ENCODE measurements at places on chromosomes 5 and 9.
A peak's percentile ranks its signal among the peaks of the same experiment; 100 is the strongest.

- DNase-seq: no peak
These were observed 58.2 kb downstream of the RFK start for GRCh38 chr9:76336027-76336426.

DNA sequence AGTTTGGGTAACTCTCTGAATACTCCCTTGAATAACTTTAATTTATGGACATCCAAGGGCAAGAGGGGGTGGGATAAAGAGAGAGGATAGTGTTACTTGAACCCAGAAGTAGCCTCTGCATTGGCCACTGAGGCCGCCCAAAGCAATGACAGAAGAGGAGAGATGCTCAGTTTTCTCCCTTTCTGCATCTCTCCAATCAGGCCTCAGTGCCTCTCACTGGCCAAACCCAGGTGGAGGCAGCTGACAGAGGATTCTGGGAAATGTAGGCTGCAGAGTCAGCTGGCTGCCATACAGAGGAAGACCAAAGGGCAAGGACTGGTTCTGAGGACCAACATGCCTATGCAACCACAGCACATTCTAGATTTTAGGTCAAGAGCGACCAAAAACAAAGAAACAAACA is 719.4 kb downstream of the MAT2B start:
- DNase-seq: no peak

GRCh38 chr9:94829380-94830070 is 103.0 kb downstream of the AOPEP start:
- DNase-seq: no peak

DNA sequence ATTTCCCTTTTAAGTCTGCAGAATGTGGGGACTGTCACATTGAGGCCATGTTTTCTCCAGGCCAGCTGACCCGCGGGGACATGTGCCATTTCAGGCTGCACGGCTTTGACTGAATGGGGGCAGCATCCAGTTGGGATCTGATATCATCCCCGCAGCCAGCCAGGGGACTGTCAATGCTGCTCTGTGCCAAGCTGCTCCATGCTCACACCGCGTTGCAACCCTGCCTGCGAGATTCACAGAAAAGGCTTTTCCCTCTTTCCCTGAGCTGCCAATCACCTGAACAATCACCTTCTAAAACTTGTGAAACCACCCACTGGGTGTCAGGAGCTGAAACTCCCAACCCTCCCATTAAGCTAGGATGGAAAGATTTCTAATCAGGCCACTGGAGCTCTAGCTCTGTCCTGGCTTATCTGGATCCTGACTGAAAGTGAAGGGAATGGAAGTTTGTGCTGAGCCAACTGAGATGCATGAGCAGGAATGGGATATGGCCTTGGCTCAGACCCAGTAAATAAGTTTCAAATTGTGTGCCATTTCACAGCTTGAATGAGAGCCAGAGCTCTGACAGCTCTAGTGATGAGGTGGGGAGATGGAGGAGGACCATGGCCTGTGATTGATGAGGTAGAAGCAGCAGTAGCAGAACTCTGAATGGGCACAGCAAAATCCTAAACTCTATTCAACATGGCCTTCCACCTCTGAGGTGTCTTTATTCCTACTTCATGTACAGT is 34.5 kb upstream of the ZNF366 start:
- no peak for DNase-seq

GRCh38 chr9:132078699-132079356 is 839 bp downstream of the MED27 start:
- DNase-seq: peak; percentile 22

- no peak for DNase-seq
These were observed 131.3 kb upstream of the CCDC180 start for GRCh38 chr9:97176206-97176605.

GRCh38 chr9:90698871-90699440 is 56.3 kb upstream of the DIRAS2 start:
- DNase-seq: no peak

DNA sequence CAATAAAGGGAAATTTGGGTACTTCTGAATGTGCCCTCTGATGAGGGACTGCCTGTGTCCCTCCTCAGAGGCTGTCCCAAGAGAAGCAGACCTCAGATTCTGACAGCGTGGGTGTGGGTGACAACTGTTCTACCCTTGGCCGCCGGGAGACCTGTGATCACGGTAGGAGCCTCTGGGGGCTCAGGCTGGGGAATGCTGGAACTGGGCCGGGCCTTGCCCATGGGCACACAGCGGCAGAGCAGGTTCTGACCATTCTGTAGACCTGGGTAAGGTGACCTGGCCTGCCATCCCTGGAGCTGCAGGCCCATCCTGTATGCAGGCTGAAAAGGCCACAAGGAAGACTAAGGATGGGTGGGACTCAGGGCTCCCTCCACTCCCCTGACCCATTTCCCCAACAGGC is 29.5 kb upstream of the GRPEL2 start:
- DNase-seq: no peak

DNA sequence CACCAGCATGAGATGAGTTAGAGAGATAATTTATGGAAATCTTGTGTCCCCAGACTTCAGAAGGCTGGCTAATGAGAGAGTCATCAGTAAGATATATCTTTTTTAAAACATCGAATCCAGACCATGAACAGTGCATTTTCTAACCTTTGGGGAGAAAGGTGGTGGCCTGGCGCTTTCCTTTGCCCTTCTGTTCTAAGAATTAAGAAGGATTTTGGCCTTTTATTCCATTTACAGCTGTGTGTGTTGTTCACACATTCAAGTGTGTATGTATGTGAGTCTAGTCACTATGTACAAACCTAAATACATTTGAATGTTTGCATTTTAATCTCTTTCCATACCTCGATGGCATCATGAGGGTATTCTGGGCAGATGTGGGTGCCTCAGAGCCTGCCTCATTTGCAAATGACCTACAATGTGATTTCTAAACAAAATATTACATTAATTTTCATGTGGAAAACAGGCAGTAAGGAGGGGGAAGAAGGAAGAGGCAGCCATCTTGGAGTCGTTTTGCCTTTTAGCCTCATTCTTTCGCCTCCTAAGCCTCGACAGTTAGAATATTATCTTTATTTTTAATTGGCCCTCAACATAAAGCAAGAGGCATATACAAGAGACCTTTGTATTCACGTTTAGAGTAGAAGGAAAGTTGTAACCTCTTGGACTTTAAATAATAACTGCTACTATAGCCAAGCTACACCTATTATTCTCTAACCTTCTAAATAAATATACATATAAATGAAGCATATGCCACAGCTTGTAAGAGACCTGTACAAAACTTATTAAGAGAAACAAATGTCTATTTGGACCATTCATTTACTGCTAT is 125.3 kb upstream of the TMEM161B start:
- peak; percentile 28 for DNase-seq

GRCh38 chr9:2032234-2032633 is 17.1 kb downstream of the SMARCA2 start:
- DNase-seq: no peak

DNA sequence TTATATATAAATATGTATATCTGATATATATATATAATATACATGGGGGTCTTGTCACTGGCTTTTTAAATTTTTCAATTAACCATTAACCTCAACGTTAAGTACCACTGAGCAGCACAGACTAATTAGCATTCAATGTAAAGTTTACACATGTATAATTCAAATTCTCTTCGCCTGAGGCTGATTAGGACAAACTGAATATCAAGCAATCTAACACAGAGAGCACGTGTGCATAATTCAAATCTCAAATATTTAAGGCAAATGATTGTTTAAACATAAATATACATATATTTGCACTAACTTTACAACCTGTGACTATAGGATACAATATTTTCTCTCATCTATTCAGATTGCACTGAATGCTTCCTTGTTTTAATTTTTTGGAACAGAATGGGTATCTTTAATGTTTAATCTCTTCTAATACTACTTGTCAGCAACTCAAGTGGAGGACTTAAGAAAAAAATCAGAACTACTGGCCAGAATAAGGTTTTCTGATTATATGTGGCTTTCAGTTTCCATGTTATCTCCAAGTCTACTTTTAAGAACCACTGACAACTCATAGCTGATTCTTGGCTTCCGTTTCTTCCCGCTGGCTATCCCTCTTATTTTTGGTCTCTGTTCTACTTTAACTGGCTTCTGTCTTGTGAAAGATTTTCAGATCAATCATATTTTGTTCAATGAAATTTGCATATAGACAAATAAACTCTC is 204.8 kb downstream of the MLLT3 start:
- no peak for DNase-seq

DNA sequence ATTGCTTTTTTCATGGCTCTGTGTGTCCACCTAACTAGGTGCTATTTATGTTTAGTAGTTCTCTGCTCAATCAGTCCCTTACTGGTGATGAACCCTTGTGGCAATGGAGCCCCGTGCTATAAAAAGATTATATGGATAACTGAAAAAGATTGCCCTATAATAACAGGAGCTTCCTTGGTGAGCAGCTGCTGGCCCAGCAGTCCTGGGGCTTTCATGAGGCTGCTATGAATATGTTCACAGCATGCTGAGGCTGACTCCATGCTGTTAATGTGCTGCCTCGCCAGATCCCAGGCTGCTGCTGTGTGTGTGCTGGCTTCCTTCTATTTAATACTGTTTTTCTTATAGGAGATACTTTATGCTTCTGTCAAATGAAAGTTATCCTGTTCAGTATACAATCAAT is 357.5 kb downstream of the TAF11L14 start:
- DNase-seq: no peak

DNA sequence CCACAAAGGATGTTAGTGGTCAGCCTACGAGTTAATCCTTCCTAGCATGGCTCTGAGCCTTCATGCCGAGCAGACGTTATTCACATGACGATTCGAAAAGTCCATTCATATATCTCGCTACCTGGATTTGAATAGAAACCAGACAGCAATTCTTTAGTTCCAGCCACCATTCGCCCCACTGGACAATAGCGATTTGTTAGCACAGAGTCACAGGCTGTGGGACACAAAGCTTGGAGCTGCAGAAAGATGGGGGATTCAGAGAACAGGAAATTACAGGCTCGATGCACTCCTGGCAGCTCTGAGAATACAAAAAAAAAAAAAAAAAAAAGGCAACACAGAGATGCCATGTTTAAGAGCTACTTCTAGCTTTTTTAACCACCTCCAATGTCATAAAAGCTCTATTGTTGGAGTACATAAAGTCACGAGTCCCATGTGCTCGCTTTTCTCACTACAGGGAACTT is 110.7 kb downstream of the NR6A1 start:
- peak; percentile 76 for DNase-seq

- DNase-seq: peak; percentile 26
These were observed 245.3 kb downstream of the ADGRV1 start for GRCh38 chr5:90803876-90804275.

GRCh38 chr5:54905942-54906537 is 79.4 kb downstream of the ESM1 start:
- DNase-seq: peak; percentile 65

DNA sequence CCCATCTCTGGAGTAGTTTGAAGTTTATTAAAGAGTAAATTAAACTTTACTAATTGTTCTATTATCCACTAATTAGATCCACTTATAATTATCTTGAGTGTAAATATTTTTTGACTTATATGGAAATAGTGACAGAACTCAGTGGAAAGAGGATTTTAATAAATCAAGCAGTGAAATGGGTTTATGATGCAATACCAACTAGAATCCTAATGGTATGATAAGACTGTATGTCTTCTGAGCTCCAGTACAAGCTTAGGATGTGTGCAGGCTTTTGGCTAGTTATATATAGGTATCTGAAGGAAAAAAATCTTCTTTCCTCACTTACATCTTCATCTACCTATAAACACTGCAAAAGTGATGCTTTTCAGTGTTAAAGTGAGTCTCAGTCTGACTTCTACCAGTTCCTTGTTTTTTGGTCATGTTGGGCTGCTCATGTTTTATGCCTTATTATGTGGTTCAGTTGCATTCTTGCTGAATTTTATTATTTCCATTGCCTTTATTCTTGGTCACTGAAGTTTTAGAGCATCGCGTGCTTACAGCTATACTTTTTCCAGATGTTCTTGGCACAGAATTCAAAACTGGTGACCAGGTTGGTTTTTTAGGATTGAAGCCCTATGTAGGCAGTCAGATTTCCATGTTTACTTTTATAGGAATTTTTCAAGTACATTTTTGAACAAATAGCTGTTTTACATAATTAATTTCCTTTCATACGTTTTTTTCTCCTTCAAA is 30.5 kb downstream of the XRCC4 start:
- DNase-seq: no peak

DNA sequence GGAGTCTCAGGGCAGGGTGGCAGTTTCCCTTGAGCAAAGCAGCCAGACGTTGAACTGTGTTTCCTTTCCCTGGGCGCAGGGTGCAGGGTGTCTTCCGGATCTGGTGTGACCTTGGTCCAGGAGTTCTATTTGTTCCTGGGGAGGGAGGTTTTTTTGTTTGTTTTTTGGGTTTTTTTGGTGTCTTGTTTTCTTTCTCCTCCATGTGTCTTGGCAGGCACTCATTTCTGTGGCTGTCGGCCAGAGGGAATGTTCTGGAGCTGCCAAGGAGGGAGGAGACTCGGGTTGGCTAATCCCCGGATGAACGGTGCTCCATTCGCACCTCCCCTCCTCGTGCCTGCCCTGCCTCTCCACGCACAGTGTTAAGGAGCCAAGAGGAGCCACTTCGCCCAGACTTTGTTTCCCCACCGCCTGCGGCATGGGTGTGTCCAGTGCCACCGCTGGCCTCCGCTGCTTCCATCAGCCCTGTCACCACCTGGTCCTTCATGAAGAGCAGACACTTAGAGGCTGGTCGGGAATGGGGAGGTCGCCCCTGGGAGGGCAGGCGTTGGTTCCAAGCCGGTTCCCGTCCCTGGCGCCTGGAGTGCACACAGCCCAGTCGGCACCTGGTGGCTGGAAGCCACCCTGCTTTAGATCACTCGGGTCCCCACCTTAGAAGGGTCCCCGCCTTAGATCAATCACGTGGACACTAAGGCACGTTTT is 3.5 kb upstream of the PHYHD1 start:
- peak; percentile 22 for DNase-seq

- no peak for DNase-seq
These were observed 151.9 kb downstream of the PDE4D start for GRCh38 chr5:59741599-59741998.

- DNase-seq: peak; percentile 93
These were observed 225.8 kb downstream of the FANCC start for GRCh38 chr9:95091601-95092261.

GRCh38 chr9:111161015-111161415 is 122.7 kb upstream of the LPAR1 start:
- peak; percentile 64 for DNase-seq

DNA sequence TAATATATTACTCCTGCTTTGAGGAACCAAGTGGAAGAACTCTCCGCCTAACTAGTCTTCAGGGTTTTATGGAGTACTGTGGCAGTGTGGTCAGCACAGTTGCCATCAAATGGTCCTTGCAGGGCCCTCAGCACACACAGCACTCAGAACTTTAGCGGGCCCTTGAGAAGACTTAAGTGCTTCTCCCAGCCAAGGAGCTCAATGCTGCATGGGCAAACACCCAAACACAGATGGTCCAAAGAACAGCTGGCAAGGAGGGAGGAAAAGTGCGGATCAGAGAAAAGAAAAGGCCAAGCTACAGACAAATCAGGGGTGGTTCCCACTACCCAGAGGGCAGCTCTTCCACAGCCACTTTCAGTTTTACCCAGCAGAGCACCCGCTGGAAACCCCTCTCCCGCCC is 98.6 kb downstream of the SPOCK1 start:
- no peak for DNase-seq

GRCh38 chr9:115393976-115394775 is 276.2 kb upstream of the TNC start:
- DNase-seq: peak; percentile 61

GRCh38 chr5:72351376-72351775 is 31.2 kb downstream of the PTCD2 start:
- no peak for DNase-seq
